ENCODE measurements at places on chromosomes 16 and 17.

- DNase-seq = no peak
Observed at GRCh38 chr17:6437466-6437865, 2.5 kb upstream of the AIPL1 start.

- DNase-seq = no peak
Observed at GRCh38 chr17:17098551-17099179, 56.4 kb downstream of the MPRIP start.

- no peak for DNase-seq
Observed at GRCh38 chr17:48179071-48179945, 71.7 kb downstream of the SNX11 start.

DNA sequence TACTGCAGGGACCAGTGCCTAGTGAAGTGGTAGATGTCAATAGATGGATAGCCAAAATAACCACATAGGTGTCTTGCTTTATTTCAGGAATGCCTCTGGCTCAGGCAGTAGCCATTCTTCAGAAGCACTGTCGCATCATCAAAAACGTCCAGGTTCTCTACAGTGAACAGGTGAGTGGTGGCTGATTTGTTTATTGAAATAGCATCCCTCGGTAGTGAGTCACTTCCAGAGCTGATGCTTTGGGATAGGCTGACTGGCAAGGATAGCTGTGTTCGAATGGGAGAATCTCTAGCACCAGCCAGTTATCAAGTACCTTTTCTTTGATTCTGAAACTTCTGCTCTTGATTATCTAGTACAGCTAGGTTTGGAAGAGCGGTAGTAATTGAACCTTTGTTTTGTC, 10.3 kb downstream of the PHAF1 start:
- DNase-seq = no peak

DNA sequence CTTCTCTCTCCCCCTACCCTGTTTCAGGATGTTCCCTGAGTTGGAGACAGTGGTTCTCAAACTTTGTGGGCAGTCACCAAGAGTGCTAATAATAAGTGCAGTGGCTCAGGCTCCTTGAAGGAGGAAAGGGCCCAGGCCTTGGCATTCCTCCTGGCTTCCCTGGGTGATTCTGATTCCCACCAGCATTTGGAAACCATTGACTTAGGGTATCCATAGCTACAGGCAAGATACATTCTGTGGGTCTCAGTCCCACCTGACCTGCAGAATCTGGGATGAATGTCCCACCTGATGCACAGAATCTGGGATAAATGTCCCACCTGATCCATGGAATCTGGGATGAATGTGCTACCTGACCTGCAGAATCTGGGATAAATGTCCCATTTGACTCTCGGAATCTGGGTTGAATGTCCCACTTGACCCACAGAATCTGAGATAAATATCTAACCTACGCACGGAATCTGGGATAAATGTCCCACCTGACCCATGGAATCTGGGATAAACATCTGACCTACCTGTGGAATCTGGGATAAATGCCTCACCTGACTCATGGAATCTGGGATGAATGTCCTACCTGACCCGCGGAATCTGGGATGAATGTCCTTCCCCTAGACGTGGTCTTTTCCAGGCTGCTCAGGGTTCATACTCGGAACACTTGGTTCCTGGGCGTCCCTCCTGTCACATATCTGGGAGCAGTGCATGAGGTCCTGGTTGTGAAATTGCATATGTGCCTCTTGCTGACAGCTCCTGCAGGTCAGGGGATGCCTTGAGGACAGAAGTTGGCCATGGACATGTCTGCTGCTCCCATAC, 136.7 kb upstream of the HS3ST2 start:
- DNase-seq = no peak

DNA sequence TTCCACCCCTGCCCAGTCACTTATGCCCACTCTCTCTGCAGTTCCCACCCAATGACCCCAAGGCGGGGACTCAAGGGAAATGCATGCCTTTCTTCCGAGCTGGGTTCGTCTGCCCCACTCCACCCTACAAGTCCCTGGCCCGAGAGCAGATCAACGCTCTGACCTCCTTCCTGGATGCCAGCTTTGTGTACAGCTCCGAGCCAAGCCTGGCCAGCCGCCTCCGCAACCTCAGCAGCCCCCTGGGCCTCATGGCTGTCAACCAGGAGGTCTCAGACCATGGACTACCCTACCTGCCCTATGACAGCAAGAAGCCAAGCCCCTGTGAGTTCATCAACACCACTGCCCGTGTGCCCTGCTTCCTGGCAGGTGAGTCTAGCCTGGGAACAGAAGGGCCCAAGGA, 13.8 kb downstream of the LPO start:
- DNase-seq = no peak

DNA sequence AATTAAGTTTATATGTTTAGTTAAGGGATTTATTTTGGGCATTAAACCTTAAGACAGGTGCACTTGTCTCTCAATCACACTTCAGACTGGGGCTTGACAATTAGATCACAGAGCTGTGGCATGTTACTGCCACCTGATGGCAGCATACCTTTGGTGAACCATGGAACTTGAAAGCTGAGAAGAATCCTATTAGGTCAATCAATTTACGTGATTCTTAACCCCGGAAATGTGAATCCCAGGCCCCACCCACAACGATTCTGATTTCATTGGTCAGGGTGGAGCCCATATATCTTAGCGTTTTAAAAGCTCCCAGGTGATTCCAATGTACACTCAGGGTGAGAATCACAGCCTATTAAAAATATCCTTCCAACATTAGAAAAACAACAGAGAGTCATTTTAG, 91.0 kb downstream of the GSG1L start:
- peak; percentile 5 for DNase-seq

- DNase-seq = no peak
Observed at GRCh38 chr17:49723423-49723822, 15.7 kb upstream of the SLC35B1 start.

GRCh38 chr16:69465083-69465721, 40.8 kb downstream of the CYB5B start:
- DNase-seq = no peak

DNA sequence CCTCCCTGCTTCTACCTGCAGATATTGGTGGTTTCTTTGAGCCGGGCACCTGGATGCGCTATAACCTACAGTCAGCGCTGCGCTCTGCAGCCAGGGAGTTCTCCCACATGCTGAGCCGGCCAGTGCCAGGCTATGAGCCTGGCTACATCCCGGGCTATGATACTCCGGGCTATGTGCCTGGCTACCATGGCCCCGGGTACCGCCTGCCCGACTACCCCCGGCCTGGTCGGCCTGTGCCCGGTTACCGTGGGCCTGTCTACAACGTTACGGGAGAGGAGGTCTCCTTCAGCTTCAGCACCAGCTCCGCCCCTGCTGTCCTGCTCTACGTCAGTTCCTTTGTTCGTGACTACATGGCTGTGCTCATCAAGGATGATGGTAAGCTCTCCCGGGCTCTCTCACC, 13.2 kb downstream of the CNTNAP1 start:
- DNase-seq = no peak

GRCh38 chr17:9472541-9472940, 103.1 kb downstream of the STX8 start:
- DNase-seq = no peak

- DNase-seq = no peak
Observed at GRCh38 chr17:4394208-4395110, 28.0 kb upstream of the UBE2G1 start.
